ENCODE measurements at places on chromosomes 5 and 9. TPM values are rescaled to one million over a fixed set of nuclear protein-coding genes. Genes with fewer than 3 reads are reported as not detected.

GRCh38 chr5:71924980-71925379, 182.3 kb upstream of the MAP1B start:
- no peak overlapping the region for H3K27ac ChIP-seq
- no peak for DNase-seq
- H3K4me3 ChIP-seq, result no peak overlapping the region

DNA sequence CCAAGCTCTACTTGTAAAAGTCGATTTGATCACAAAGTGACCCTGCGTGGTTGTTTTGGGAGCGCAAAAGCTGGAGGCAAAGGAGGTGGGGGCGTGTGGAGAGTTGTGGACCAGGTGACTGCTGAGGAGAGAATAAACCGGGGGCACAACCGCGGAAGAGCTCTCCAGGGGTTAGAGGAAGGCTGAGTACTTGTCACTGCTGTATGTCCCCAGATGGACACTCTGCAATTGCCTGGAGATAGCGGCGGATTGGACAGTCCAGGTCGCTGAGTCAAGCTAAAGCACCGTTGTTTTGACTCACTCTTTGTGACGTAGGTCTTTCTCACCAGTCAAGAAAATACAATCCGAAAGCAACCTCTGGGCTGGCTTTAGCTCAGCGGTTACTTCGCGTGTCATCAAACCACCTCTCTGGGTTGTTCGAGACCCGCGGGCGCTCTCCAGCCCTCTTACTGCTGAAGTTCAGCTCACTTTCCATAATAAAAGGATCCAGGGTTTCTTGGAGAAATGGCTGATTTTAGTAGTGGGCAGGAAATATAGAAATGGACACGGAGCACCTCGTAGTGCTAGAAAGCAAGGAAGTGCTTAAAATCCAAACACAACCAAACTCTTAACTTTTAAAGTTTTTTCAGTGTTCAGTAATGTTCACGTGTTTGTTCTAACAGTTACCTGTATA, 25.7 kb downstream of the ZMAT2 start:
- H3K4me1 ChIP-seq, result peaks cover 5% of the 10 kb centered on the region
- DNase-seq, result peak; percentile 75
- H3K4me3 ChIP-seq, result peak overlapping the region; percentile 76
- peak overlapping the region; percentile 61 for H3K27ac ChIP-seq
- H3K36me3 ChIP-seq, result no peaks in the 10 kb centered on the region

DNA sequence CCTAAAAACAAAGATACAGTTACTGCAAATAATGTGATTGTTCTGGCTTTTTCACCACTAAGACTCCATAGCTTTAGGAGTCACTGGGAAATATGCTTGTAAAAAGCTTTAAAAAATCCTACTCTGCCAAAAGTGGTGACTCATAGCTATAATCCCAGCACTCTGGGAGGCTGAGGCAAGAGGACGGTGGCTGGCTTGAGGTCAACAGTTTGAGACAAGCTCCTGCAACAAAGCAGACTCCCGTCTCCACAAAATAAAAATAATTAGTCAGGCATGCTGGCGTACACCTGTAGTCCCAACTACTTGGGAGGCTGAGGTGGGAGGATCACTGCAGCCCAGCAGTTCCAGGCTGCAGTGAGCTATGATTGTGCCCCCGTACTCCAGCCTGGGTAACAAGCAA, 406.4 kb downstream of the HTR1A start:
- no peaks in the 10 kb centered on the region for H3K27me3 ChIP-seq
- no peak overlapping the region for H3K27ac ChIP-seq
- DNase-seq, result no peak
- H3K36me3 ChIP-seq, result no peaks in the 10 kb centered on the region
- H3K4me1 ChIP-seq, result no peaks in the 10 kb centered on the region

NEURL1B gene
- total RNA-seq, result 0.37 TPM

ADGRV1 gene
- total RNA-seq, result 12.4 TPM

OBP2B gene
- not detected for total RNA-seq

ZNF484 gene
- total RNA-seq, result 8.0 TPM

All from activated T-helper 2 cell treated with anti-CD3 and anti-CD28 coated beads, Interferon-gamma antibody, Interleukin-2, Interleukin-4, amounts not matched to agents 10 μg/mL and 5 μg/mL and 100 μg/mL, durations not matched to agents 14 hours and 24 hours and 36 hours (primary cell).